Non-pigmented ciliary epithelial cell (primary cell): ENCODE measurements at places on chromosomes 6 and 20.

DNA sequence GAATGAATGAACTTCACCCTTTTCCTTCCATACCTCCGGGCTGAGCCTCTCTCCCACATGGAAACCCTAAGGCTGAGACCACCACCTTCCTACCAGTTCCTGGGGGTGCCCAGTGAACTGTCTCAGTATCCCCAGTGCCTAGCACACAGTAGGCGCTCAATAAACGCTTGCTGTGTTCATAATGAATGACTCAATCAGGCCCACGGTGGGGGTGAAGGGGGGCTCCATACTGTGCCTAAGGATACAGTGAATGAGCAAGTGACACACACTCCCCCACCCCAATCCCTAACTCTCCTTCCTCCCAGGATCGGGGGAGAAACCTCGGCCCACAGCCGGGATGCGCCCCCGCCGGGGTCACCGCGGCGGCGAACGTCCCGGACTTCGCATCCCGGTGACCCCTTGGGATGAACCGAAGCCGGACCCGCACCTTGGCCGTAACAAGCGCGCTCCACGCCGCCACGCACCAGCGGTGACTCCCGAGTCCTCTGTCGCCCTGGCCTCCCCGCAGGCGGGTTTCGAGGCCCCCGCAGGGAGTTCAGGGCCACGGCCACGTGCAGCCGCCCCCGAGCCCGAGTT is 592 bp downstream of the KCNG1 start:
- DNase-seq, result no peak

DNA sequence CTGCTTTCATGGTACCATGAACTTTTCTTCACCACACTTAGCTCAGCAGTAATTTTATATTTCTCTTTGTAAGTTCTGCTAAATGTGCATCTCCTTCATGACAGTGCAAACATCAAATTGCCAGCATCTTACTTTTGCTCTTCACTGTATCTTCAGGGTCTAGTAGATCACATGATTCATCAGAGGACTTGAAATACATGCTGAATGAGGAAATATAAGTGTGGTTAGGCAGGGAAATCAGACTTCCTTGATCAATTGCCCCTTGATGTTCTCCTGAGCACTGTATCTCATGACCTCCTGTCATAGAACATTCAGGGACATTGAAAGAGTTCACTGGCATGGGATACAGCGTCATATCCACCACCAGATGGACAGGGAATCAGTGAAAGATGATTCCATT is 25.3 kb upstream of the POLR1H start:
- no peak for DNase-seq

GRCh38 chr6:53604623-53605190 is 59.8 kb upstream of the GCLC start:
- DNase-seq, result no peak

GRCh38 chr6:46356543-46356942 is 134.7 kb downstream of the RCAN2 start:
- no peak for DNase-seq

DNA sequence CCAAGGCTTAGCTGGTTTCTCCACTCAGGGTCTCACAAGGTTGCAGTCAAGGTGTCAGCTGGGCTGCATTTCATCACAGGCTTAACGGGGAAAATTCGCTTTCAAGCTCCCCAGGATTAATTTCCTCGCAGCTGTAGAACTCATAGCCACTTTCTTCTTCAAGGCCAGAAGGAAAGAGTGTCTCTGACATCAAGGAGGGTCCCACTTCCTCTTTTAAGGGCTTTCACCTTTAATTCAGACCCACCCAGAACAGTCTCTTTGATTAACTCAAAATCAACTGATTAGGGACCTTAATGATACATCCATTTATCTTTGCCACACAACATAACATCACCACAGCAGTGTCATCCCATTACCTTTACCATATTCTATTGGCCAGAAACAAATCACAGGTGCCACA is 183.3 kb upstream of the ARID1B start:
- DNase-seq, result no peak

GRCh38 chr6:126804332-126805064 is 314.0 kb upstream of the RSPO3 start:
- DNase-seq, result no peak

GRCh38 chr20:3407040-3407770 is at the start of gene DNAAF9:
Gene DNAAF9, minus strand, starts transcription at chr20:3407669. Its CDS starts 112 bp downstream, at chr20:3407557.
- no peak for DNase-seq

GRCh38 chr20:32333181-32333987 is 24.7 kb upstream of the ASXL1 start:
- no peak for DNase-seq

DNA sequence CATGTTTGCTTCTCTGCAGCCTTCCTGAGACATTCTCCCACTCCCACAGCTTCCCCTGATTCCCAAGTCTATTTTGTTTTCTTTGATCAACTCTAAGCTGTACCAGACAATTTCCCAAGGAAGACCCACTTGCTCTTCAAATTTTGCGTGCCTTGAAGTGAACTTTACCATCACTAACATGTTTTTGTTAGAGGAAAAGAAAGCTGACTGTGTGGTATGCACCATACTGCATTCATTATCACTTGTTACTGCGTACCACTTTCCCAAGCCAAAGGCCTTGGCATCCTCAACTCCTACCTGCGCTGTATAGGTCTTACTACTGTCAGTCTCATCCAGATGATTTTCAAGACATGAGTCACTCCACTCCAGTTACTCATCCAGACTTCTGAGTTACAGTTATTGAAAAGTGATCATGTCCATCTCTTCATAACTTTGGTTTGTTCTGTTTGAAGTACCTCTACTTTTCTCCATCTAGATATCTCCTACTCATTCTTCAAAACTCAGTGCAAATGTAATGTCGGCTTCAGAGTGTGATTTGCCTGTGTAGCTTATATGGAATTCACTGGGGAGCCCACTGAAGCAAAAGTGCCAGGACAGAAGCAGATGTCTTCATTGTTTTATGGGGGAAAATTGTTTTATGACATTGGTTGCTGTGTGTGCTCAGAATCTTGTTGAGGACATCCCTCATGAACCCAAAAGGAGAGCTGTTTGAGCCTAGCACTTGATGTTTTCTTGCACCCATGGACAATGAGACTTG is 5.2 kb downstream of the RPS12 start:
- DNase-seq, result no peak

DNA sequence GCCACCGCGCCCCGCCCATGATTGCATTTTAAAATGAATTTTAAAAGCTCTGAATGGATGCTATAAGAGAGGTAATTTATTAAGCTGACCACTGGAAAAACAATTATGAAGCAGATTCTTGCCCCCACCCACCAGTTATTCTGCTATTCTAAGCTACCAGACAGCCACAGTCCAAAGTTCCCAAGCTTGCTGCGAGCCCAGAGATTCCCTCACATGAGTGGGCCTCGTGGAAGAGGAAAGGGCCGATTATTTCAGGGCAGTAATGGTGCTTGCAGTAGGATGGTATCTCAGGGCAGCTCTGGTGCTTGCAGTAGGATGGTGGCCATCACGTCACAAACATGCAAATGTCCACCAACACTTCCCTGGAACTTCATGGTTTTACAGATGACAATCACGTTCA is 56.7 kb downstream of the SLC22A23 start:
- DNase-seq, result no peak

- DNase-seq, result no peak
Observed at GRCh38 chr6:35262596-35262995, 3.1 kb downstream of the ZNF76 start.

GRCh38 chr6:127966616-127967015 is 65.8 kb upstream of the THEMIS start:
- DNase-seq, result peak; percentile 31

GRCh38 chr6:14732844-14733757 is 512.8 kb upstream of the JARID2 start:
- no peak for DNase-seq

DNA sequence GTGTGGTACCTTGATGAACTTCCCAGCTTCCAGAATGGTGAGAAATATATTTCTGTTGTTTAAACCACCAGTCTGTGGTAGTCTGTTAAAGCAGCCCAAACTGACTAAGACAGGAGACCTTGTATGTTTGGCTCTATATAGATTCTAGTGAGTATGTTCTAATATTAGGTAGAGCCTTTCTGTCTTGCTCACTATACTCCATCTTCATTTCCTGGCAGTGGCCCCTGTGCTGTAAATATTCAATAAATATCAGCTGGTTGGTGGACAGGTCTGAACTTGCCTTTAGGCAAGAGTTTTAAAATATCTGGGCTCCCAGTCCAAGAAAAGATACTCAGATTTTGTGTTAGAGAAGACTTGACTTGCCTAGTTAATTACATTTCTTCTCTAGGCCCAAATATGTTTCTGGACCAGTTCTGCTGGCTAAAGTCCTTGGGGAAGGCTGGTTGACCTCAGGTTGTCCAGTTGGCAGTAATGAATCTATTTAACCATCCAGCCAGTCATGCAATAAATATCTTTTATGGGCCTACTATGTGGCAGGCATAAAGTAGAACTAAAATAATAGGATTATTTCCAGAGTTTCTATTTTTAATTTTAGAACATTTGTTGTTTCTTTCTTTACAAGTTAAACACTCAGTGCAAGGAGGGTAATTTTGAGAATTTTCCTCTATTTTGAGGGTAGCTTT is 22.3 kb downstream of the PPP1R14C start:
- no peak for DNase-seq

- DNase-seq, result no peak
Observed at GRCh38 chr6:19169366-19169765, 667.8 kb upstream of the ID4 start.

GRCh38 chr6:20313051-20313450 is 88.6 kb upstream of the E2F3 start:
- DNase-seq, result no peak

- no peak for DNase-seq
Observed at GRCh38 chr20:40046703-40047102, 642.3 kb downstream of the MAFB start.

DNA sequence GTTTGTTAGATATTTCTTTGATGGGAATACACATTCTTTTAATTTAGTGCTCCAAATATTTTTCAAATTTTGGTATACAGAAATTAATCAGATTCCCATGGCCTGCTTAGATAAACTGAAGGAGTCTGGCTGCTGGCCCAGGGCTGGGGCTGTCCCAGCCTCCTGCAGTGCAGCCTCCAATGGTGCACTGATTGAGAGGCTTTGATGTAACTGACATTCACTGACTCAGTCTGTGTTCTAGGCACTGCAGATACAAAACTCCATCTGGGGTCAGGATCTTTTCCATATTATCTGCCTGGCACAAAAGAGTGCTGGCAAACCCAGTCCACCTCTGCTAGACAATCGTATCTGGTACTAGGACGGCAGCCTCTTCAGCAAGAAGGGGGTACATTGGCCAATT is 64.8 kb downstream of the GRIK2 start:
- no peak for DNase-seq

DNA sequence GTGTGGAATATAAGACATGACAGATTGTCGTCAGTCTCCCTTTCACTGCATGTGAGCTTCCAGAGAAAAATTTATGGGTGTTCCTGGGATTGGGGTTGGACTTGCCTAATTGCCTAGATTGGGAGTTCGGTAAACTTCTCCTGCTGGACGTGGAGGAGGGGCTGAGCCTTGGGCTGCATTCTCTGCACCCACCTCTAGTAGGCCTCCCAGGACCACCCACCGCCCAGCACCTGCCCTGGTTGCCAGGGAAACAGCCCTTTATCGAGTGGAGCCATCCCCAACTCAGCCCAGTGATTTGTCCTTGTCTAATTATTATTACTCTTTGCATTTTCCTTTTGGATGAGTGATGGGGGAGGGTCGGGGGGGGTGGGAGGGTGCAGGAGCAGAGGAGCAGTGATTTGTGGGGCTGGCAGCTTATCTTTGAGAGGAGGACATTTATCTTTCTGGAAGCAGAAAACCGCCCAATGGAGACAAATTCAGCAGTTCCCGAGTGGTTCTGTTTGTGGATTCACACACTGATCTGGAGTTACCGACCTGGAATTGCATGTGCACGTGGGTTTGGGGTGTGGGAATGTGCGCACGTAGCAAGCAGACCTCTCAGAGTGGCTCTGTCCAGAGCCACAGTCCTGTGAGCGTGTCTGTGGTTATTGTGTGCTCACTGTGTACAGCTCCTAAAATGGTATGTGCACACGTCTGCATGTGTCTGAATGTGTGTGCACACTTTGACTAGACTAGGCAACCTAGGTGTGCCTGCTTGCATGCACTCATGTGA is 104.5 kb downstream of the DHX35 start:
- DNase-seq, result no peak

- no peak for DNase-seq
Observed at GRCh38 chr6:14880677-14881076, 365.2 kb upstream of the JARID2 start.

DNA sequence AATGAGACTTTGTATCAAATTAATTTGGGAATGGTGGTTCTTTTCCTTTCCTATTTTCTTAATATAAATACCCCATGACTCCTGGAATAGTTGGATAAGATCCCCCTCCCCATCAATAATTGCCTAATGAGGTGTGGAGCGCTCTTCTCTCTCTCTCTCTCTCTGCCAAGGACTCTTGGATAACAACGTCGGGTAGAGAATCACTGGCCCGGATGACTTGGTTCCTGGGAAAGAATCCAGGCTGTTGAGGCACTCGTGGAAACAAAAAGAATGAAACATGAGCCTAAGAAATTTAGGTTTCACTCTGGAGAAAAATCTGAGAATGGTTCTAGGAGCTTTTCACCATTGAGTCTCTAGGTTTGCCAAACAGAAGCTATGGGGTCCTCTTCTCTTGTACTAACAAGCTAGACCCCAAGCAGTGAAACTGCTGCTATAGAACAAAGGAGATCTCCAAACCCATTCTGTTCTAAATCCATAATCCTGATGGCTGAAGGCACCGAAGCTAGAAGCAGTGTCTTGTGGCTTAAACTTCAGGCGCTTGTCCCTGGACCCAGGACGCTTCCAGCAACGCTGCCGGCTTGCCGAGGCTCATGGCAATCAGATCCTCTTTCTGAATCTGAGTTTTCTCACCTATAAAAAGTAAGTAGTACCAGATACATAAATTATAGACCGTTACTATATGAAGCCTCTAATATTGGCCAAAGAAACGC is 241.6 kb upstream of the BTBD3 start:
- no peak for DNase-seq

DNA sequence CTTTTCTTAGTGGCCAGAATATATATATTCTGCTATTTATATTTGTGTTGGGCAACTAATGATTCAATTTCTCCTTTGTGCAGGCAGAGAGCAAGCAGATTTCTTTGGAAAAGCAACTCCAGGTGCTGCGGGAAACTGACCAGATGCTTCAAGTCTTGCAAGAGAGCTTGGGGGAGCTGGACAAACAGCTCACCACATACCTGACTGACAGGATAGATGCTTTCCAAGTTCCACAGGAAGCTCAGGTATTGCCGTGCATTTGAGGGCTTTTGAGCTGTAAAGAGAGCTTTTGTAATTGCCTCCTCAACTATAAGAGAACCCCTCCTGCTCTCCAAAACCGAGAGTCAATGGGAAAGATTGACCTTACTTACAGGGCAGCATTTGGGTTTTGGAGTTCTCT is 203.5 kb downstream of the UTRN start:
- DNase-seq, result no peak

DNA sequence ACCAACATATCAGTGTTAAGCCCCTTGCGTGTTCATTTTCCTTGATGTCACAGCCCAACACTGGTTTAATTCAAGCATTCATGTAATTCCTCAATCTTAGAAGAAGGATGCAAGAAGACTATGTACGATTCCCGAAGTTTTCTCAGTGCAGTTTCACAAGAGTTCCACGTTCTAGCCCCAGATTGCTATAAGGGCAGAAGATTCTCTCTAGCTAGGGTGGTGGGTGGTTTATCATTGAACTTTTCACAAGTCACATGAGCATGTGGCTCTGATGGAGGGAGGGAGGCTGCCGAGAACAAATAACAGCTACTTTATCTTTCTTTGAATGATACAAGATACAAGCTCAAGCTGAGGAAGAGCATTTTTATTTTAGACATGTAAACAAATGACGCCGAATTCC is 71.9 kb upstream of the NHSL1 start:
- DNase-seq, result no peak
